ENCODE measurements at places on chromosomes 2 and 18.

- no peak for DNase-seq
Observed at GRCh38 chr2:83578405-83578804, 880.7 kb downstream of the SUCLG1 start.

DNA sequence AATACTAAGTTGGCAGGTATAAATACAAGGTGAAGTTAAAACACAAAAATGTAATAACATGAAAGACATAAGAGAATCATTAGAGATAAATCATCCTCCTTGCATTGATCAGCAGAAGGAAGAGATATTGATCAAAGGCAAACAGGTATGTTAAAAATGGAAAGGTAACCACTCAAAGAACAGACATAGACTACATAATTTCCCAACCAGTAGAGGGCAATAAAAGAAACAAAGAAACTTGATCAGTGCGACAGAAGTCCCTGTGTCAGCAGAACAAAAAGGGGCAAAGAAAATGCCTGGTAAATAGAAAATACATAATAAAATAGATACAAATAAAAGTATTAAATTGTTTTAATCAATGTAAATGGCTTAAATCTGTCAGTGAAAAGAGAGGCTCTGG lies 53.6 kb downstream of the FAM228A start:
- no peak for DNase-seq

DNA sequence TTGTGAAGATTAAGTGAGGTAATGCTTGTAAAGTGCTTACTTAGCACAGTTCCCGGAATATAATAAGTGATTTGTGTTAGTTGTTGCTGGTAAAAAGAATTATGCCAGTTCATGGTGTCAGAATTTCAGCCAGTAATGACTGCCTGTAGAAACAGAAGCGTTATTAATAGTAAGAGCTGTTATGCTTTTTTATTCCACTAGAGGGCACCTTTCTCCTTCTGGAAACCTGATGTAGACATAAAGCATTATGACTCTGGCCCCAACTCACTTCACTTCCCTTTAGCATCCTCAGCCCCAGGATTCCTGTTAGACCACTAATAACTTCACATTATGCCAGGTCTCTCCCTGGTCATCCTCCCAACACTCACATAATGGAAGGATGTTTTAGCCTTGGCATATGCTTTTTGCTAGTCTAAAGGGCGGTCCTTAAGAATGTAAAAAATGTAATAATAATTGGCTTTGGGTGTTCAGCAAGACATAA lies 34.9 kb downstream of the C18orf54 start:
- DNase-seq, result no peak

GRCh38 chr2:179422037-179422643 lies 157.5 kb upstream of the SESTD1 start:
- no peak for DNase-seq

DNA sequence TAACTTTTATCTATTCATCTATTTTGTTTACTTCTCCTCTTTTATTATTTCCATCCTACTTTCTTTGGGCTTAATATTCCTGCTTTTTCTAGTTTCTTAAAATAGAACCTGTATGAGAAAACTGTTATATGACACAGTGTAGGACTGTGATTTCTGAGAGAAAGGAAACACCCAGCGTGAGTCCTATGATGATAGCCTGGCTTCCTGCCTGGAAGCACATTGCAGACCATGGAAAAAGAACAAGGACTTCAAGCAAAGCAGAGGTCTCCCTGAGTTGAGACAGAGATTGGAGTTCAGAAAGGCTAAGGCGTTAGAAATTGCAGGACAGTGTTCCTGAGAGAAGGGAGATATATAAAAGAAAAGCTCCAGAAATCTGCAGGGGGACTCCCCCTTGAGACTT lies 7.8 kb downstream of the RBM44 start:
- DNase-seq, result no peak

- DNase-seq, result no peak
Observed at GRCh38 chr2:178244777-178245176, 50.5 kb downstream of the OSBPL6 start.

DNA sequence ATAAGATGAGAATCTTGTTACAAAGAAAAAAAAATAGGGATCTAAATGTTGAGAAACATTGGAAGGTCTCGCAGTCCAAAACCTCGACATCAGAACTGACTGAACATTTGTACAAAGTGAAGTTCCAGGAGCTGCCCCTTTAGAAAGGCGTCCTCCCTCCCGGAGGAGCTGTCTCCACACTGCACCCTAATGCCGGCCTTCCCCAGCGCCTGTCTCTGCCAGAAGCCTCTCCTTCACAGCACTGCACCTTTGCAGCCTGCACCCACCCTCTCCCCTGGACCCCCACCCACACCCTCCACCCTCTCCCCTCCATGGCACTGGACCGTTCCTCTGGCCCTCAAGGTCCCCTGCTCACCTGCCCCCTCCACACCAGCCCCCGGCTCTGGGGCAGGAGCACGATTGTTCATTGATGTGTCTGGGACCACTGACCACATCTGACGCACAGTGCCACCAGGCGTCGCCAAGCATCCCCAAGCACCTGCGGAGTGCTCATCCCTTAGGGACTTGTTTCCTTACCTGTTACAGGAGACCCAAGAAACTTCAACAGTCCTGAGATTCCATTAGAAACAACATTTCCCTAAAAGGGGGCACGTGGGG lies 90.3 kb upstream of the SNTG2 start:
- DNase-seq, result no peak

DNA sequence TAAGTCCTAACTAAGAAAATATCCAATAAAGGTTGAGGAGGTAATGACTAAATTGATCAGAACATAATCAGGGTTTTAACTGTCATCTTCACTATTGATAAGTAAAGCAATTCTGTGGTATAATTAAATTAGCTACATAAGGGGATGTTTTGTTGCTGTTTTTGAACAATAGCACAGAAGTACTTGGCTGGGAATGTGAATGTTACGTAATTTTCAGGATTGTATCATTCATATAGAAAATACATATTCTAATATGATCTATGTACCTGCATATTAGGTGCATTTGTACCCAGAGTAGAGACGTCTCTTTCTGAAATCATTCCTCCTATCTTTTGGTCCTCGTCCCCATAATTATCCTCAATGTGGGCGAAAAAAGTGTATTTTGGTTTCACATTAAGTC lies 109.0 kb downstream of the PIEZO2 start:
- DNase-seq, result no peak

- no peak for DNase-seq
Observed at GRCh38 chr18:43847164-43848091, 570.1 kb upstream of the SYT4 start.

- DNase-seq, result no peak
Observed at GRCh38 chr2:126496493-126496892, 159.5 kb upstream of the GYPC start.

DNA sequence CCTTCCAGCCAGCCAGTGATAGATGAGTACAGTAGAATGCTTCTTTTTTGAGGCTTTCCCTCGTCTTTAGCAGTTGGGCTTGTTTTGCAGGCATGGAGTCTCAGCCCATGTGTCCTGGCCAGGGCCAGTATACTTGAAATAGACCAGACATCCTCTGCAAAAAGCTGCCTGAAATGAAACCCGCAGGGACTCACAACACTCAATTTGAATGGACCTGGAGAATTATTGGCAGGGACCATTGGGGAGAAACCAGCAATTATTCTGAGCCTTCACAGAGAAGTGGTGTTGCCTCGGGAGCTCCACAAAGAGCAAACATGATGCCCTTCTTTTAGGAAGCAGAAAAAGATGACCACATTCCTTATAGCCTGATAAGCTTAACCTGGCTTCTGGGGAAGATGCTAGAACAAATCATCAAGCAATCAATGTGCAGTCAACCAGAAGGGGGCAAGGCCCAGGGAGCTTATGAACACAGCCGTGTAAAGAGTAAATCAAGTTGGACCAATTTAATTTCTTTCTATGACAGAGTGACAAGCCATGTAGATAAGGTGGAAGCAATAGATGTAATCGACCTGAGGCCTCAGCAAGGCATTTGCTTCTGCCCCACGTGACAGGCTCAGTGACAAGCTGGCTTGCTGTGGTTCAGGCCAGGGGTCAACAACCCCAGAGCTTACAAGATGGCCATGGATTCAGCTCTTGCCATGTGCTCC lies 42.1 kb downstream of the BOD1L2 start:
- no peak for DNase-seq

GRCh38 chr2:45690231-45690630 lies 38.8 kb downstream of the PRKCE start:
- no peak for DNase-seq

DNA sequence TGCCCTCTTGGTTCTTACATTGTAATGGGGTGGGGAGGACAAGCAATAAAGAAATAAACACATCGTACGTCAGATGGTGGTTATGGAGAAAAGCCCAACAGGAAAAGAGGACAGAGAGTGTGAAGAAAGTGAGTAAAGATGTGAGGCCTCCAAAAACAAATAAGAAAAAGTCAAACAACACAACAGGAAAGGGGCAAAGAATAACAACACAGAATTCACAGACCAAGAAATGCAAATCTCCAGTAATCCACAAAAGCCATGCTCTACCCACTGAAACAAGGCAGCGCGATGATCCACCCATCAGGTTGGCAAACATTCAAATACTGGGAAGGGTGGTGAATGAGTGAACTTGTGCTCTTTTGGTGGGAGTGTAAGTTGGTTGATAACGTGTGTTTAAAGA lies 16.7 kb upstream of the DUSP2 start:
- no peak for DNase-seq

GRCh38 chr2:74587664-74588277 lies 33.3 kb downstream of the DOK1 start:
- no peak for DNase-seq

- DNase-seq, result peak; percentile 66
Observed at GRCh38 chr2:67871686-67872412, 191.0 kb downstream of the C1D start.

GRCh38 chr2:211351987-211352386 lies 795.6 kb downstream of the CPS1 start:
- no peak for DNase-seq

GRCh38 chr2:218407717-218408116 lies 8.0 kb downstream of the CTDSP1 start:
- no peak for DNase-seq

DNA sequence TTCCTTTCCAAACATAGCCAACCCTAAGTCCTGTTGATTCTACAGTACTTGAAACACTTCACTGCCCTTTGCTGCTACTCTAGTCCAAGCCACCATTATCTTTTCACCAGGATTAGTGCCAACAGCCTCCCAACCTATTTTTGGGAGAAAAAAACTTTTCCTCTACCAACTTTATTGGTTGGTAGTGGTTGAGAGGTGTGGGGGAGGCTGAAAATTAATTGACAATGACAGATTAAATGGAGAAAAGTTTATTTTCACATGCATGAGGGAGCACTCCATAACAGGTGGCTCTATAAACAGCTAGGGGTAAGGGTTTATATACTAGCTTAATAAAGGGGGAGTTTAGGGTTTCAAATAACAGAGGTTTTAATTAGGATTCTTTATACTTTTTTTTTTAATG lies 37.8 kb upstream of the ITPRID2 start:
- no peak for DNase-seq

DNA sequence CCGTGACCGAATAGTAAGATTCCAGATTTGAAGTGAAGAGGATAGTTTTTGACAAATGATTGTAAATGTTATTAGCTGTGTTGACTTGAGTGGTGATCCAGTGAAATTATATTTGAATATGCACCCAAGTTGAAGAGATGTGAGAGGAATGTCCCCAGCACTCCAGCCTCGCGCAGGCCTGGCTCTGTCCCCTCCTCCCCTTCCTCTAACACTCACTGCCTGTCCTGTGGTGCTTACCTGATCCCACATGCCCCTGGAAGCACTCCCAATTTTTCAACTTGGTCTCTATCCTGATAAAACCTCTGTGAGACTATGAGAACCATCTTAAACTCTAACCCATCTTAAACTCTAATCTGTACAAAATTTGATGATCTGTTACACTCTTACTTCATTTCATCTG lies 154.7 kb upstream of the LRP1B start:
- DNase-seq, result no peak

DNA sequence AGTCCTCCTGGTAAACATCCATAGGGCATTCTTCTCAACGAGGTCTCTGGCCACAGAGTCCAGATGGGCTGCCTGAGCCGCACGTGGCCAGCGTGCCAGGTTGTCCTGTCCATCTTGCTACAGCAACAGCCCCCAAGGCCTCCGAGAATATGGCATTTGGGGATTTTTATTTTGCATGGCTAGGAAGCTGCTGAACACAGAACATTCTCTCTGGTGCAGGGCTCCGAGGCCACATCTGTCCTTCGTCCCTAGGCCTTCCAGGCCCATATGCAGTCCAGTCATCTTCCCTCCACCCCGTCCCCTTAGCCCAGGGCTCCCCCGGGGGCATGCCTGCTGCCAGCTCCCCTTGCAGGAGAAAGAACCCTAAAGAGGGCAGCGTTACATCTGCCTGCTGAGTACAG lies 2.3 kb downstream of the HDAC4 start:
- DNase-seq, result no peak

GRCh38 chr2:234047361-234047760 lies 3.1 kb upstream of the SPP2 start:
- DNase-seq, result no peak

- DNase-seq, result no peak
Observed at GRCh38 chr2:209624192-209624938, 147.3 kb upstream of the UNC80 start.

DNA sequence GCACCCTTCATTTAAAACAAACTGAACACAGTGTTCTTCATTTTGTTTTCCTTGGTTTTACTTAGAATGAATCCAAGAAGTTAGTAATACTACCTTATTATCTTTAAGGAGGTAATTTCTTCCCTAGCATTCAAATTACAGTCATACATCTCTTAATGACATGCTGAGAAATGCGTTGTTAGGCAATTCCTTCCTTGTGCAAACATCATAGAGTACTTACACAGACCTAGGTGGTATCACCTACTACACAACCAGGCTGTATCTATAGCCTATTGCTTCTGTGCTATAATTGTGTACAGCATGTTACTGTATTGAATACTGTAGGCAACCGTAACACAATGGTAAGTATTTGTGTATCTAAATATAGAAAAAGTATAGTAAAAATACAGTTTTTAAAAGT lies 8.4 kb upstream of the CABYR start:
- DNase-seq, result no peak

GRCh38 chr2:141737492-141738255 lies 393.1 kb downstream of the LRP1B start:
- no peak for DNase-seq

DNA sequence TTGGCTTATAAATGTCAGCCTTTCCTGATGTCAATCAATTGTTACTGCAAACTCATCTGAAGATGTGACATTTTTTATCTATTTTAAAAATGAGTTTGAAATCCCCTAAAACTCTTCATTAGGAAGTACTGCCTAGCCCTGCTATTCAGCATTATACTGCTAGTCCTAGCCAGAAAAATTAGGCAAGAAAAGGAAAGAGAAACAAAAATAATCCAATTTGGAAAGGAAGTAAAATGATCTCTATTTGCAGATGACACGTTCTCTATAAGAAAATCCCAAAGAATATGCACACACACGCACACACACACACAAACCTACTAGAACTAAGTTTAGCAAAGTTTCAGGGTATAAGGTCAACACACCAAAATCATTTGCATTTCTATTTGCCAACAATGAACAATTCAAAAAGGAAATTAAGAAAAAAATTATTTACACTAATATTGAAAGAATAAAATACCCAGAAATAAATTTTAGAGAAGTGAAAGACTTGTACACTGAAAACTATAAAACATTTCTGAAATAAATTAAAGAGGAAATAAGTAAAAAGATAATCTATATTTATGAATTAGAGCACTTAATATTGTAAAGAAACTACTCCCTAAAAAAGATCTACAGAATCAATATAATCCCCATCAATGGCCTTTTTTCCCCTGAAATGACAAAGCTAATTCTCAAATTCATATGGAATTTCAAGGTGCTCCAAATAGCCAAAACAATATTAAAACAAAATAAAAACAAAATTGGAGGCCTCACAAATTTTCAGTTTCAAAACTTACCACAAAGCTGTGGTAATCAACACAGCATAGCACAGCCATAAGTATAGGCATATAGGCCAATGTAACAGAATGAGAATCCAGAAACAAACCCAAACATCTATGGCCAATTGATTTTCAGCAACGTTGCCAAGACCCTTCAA lies 433.7 kb upstream of the TRIB2 start:
- DNase-seq, result no peak

Data from NCI-H187 treated with DMSO at 0.1 percent for 48 hours (cell line).